ENCODE measurements at places on chromosomes 2 and 18. TPM values are rescaled to one million over a fixed set of nuclear protein-coding genes. Genes with fewer than 3 reads are reported as not detected.

DNA sequence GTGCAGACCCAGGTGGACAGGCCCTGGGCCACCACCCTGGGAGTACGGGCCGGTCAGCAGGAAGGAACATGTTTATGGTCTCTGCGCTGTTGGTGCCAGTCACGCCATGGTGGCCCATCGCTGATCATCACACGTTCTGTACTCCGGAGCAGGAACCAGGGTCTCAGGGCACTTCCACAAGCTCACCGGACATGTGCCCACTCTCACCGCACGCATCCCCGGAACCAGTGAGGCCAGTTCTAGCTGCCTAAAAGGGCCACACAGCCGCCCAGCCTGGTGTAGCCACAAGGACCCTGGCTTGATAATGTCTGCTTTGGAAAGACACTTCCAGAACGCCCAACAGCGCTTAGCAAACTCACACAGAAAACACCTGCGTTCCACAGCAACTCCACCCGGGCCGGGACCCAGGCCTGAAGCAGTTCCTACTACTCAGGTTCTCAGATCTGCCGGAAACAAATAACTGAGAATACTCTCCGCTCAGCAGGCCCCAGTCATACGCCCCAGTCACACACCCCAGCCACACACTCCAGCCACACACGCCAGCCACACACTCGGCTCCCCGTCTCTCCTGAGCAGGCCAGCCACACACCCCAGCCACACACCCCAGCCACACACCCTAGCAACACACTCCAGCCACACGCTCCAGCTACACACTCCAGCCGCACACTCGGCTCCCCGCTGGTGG is 123.3 kb downstream of the HDAC4 start:
- no peaks in the 10 kb centered on the region for H3K27me3 ChIP-seq
- no peak for DNase-seq
- peak overlapping the region; percentile 84 for H3K27ac ChIP-seq
- no peaks in the 10 kb centered on the region for H3K36me3 ChIP-seq
- peaks cover 93% of the 10 kb centered on the region for H3K4me1 ChIP-seq

GRCh38 chr18:59848002-59848401 is 51.8 kb upstream of the PMAIP1 start:
- no peak overlapping the region for H3K4me3 ChIP-seq
- H3K4me1 ChIP-seq = peaks cover 11% of the 10 kb centered on the region
- H3K36me3 ChIP-seq = no peaks in the 10 kb centered on the region
- no peak for DNase-seq
- H3K27ac ChIP-seq = no peak overlapping the region

DNA sequence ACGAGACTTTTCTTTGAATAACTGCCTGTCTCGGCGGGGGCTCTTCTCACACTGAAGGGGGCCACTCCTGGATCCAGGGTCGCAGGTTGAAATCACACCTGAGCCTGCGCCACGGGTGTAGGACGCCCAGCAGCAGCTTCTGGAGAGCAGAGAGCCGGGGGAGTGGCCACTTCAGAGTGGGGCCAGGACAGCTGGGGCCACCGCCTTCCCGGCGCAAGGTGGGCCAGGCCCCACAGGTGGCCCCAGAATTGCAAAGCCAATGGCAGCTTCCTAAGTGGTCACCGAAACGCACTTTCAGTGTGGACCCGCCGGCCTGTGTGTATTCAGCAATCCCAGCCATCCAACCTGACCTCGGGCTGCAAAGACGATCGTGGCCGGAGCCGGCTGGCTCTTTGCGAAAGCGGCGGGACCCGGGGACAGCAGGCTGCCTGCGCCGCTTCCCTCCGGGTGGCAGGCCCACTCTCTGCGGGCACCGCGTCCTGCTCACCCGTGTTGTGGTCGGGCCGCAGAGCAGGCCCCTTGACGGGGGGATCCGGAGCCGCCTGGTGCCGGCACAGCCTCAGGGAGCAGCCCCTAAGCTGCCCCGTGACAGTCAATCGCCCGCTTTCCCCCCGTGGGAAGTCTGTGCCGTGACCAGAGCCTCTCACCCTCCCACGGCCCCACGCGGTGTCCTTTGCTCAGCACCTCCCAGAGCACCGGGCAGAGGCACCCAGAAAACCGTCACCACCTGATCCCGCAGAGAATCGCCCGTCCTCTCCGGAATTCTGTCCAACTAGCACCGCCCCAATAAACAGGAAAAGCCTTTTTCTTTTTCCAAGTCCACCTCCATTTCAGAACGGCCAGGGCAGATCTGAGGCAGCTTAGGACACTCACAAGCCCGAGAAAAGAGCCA is 144.7 kb downstream of the ZNF516 start:
- no peak overlapping the region for H3K4me3 ChIP-seq
- H3K36me3 ChIP-seq = no peaks in the 10 kb centered on the region
- H3K27ac ChIP-seq = no peak overlapping the region
- H3K4me1 ChIP-seq = no peaks in the 10 kb centered on the region
- no peak for DNase-seq

The MARCHF4 gene
- not detected for total RNA-seq

The EVX2 gene
- total RNA-seq = not detected

Data from HCT116 (cell line).